ENCODE measurements at places on chromosomes 6 and 20.

GRCh38 chr6:162974685-162975084 is 246.9 kb downstream of the PACRG start:
- DNase-seq: no peak

GRCh38 chr6:165627366-165627765 is 35.7 kb downstream of the PDE10A start:
- no peak for DNase-seq

- DNase-seq: peak; percentile 31
Observed at GRCh38 chr20:32574296-32575226, 10.6 kb downstream of the NOL4L start.

DNA sequence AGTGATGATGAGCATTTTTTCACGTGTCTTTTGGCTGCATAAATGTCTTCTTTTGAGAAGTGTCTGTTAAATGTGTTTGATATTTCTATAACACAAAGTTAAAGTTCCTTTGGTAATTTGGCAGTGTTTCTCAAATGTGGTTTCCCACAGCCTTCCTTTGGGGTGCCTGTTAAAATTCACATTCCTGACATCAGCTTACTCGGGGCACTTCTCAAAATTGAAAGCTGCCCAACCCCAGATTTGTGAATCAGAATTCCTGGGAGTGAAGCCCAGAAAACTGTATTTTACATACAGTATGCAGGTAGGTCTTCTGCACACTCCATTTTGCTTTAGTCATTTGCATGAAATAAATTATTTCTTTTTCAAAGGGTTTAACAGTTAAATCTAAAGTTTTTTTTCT is 207.9 kb downstream of the GMPR start:
- no peak for DNase-seq

- DNase-seq: no peak
Observed at GRCh38 chr20:62951896-62952372, 575 bp upstream of the SLC17A9 start.

- DNase-seq: no peak
Observed at GRCh38 chr20:62143957-62144825, 622 bp downstream of the SS18L1 start.

Measured in HFF-Myc (cell line).